ENCODE measurements at places on chromosomes 16 and 17. TPM values are rescaled to one million over a fixed set of nuclear protein-coding genes. Genes with fewer than 3 reads are reported as not detected.

DNA sequence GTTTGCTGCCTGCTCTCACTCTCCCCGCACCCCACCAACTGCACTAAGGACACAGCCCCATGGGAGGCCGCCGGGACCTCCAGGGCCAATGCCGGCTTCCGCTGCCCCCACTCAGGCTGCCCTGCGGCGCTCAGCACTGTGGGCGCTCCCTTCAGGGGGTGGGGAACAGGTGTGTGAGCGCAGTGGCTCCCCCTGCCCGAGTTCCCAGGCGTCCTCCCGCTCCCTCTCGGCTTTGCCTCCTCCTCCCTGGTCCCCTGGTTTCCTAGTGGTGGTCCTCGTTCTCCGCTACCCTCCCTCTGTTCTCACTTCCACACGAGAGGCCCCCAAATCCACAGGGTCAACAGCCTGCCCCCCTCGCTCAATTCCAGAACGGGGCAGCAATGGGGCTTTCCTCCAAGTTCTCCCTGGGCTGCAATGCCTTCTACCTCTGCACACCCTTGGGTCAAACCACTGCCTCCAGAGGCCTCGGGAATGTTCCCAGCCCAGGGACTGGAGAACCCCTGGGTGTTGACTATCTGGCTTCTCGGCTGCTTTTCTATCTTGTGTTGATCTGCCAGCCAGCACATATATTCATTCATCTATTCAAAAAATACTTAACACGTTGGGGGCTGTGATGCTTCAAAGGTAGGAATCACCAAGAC lies 9.9 kb downstream of the FOXJ1 start:
- H3K27me3 ChIP-seq = peaks cover 46% of the 10 kb centered on the region
- no peak overlapping the region for H3K27ac ChIP-seq
- DNase-seq = peak; percentile 50
- H3K4me1 ChIP-seq = peaks cover 53% of the 10 kb centered on the region
- H3K36me3 ChIP-seq = no peaks in the 10 kb centered on the region
- H3K4me3 ChIP-seq = peak overlapping the region; percentile 85

DNA sequence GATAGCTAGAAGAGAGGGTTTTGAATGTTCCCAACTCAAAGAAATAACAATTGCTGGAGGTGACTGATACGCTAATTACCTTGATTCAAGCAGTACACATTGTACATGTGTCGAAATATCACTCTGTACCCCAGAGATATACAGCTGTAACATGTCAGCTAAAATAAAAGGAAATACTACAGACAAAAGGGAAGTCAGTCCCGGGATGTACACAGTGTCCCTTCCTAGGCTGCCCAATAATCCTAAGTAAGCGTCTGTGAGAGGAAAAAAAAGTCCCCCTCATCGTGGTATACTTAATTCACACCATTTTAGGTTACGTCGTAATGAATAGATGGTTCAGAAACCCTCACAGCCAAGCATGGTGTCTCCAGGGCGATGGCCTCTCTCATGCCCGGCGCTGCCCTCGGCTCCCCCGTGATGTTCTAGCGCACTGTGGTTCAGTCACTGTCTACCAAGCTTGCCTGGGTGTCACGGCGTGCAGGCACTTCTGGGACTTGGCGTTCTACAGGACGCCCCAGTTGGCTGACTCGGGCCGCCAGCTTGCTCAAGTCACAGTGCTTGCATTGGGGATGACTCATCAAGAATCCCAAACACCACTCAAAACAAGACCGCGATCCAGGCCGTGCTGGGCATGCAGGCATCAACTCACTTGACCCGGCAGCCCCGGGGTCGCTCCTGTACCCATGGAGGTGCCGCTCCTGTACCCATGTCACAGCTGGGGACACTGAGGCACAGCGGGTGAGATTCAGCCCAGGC lies 27.6 kb downstream of the CCDC40 start:
- no peak for DNase-seq
- H3K27me3 ChIP-seq = no peaks in the 10 kb centered on the region
- H3K4me1 ChIP-seq = peaks cover 12% of the 10 kb centered on the region
- no peaks in the 10 kb centered on the region for H3K36me3 ChIP-seq
- H3K27ac ChIP-seq = no peak overlapping the region

DNA sequence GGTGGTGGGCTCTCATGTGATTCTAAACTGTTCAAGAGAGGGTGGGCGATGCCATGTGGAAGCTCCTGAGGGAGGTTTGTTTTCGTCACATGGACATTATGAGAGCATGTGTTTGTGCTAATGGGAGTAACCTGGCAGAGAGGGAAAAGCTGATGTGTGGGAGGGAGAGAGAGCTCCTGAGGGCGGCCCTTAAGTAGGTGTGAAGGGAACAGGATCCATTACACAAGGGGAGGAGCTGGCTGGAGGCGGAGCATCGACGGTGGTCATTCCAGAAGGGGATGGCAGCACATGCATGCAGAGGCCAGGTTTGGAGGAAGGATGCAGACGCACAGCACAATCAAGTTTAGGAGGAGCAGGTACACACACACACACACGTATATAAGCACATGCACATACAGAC lies 197.5 kb downstream of the RPTOR start:
- no peaks in the 10 kb centered on the region for H3K27me3 ChIP-seq
- no peak overlapping the region for H3K4me3 ChIP-seq
- no peak overlapping the region for H3K27ac ChIP-seq

DNA sequence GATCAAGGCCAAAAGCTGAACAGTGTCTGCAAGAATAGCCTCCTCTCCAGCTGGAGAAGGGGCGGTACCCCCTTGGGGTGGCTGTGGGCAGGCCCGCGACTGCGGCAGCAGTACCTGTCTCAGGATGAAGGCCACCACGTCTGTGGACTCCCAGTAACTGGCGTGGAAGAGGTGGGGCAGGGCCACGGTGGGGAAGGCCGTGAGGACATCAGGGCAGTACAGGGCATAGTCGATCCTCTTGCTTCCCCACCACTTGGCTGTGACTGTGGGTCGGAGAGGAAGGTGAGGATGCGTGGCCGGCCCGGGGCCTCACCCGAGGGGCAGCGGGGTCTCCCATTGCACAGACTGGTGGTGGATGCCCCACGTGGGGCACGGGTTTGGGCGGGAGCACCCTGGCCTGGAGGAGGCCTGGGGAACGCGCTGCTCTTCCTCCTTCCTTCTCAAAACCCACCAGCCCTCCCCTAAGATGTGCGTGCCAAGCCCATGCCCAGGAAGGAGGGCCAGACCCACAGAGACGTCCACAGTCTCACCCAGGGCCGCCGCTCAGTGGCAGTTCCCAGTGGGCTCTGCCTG lies 26.0 kb downstream of the PIMREG start:
- H3K4me3 ChIP-seq = no peak overlapping the region
- H3K4me1 ChIP-seq = no peaks in the 10 kb centered on the region
- no peaks in the 10 kb centered on the region for H3K36me3 ChIP-seq
- no peak overlapping the region for H3K27ac ChIP-seq
- no peak for DNase-seq

- no peak overlapping the region for H3K27ac ChIP-seq
- H3K27me3 ChIP-seq = no peaks in the 10 kb centered on the region
- DNase-seq = peak; percentile 86
- no peaks in the 10 kb centered on the region for H3K36me3 ChIP-seq
- no peak overlapping the region for H3K4me3 ChIP-seq
- H3K4me1 ChIP-seq = no peaks in the 10 kb centered on the region
Observed at GRCh38 chr16:55257966-55258613, 65.9 kb upstream of the IRX6 start.

DNA sequence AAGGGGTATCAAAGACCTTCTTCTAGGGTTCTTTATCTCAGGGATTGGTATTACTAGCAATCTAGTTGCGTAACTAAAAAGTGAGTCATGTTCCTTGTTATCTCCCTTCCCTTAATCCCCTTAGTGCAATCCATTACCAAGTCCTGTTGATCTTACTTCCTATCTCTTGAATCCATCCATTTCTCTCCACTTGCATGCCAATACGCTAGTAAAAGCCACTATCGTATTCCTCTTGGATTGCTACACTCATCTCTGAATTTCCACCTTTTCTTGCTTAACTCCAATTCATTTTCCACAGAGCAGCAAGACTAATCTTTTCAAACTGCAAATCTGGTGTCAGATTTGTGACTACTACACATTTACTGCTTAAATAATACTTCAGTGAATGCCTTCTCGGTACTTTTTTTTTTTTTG lies 1.8 kb upstream of the ADAT1 start:
- peaks cover 7% of the 10 kb centered on the region for H3K4me1 ChIP-seq
- peak overlapping the region; percentile 24 for H3K27ac ChIP-seq
- H3K4me3 ChIP-seq = no peak overlapping the region
- H3K27me3 ChIP-seq = no peaks in the 10 kb centered on the region
- no peak for DNase-seq

The SLC52A1 gene
- 1.3 TPM for total RNA-seq

- no peak overlapping the region for H3K27ac ChIP-seq
- no peak for DNase-seq
- no peak overlapping the region for H3K4me3 ChIP-seq
- H3K36me3 ChIP-seq = peaks cover 9% of the 10 kb centered on the region
Observed at GRCh38 chr17:42849031-42849430, 2.0 kb upstream of the AOC3 start.

GRCh38 chr16:46980926-46981325 lies 7.5 kb upstream of the DNAJA2 start:
- H3K4me3 ChIP-seq = no peak overlapping the region
- DNase-seq = no peak
- no peak overlapping the region for H3K27ac ChIP-seq
- no peaks in the 10 kb centered on the region for H3K36me3 ChIP-seq
- no peaks in the 10 kb centered on the region for H3K27me3 ChIP-seq

GRCh38 chr16:79213214-79213613 lies 387.3 kb downstream of the MAF start:
- H3K27me3 ChIP-seq = no peaks in the 10 kb centered on the region
- peak overlapping the region; percentile 0 for H3K27ac ChIP-seq
- H3K36me3 ChIP-seq = no peaks in the 10 kb centered on the region

The MED13 gene
- total RNA-seq = 45.8 TPM

GRCh38 chr16:87163637-87164036 lies 153.6 kb downstream of the C16orf95 start:
- no peaks in the 10 kb centered on the region for H3K27me3 ChIP-seq
- no peak overlapping the region for H3K4me3 ChIP-seq
- no peaks in the 10 kb centered on the region for H3K36me3 ChIP-seq
- no peaks in the 10 kb centered on the region for H3K4me1 ChIP-seq

DNA sequence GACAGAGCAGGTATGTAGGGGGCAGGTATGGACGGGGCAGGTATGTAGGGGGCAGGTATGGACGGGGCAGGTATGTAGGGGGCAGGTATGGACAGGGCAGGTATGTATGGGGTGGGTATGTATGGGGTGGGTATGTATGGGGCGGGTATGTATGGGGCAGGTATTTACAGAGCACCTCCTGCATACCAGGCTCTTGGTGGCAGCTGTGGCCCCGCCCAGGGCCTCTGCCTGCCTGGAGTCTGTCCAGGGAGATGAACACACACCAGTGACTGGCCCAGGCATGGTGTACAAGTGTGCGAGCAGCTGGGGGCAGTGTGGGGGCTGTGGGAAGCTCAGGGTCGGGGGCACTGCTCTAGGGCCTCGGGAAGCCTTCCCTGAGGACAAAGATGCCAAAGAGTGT lies 4.4 kb downstream of the RPL3L start:
- H3K4me3 ChIP-seq = no peak overlapping the region
- no peaks in the 10 kb centered on the region for H3K4me1 ChIP-seq
- H3K27ac ChIP-seq = no peak overlapping the region
- H3K27me3 ChIP-seq = no peaks in the 10 kb centered on the region

- H3K4me1 ChIP-seq = peaks cover 7% of the 10 kb centered on the region
- no peak overlapping the region for H3K4me3 ChIP-seq
- no peaks in the 10 kb centered on the region for H3K27me3 ChIP-seq
- peak; percentile 91 for DNase-seq
Observed at GRCh38 chr17:40371261-40371929, 6.9 kb upstream of the GJD3 start.

The CCT6B gene
- 0.94 TPM for total RNA-seq

The CLEC18C gene
- total RNA-seq = not detected

The GCGR gene
- 0.17 TPM for total RNA-seq

DNA sequence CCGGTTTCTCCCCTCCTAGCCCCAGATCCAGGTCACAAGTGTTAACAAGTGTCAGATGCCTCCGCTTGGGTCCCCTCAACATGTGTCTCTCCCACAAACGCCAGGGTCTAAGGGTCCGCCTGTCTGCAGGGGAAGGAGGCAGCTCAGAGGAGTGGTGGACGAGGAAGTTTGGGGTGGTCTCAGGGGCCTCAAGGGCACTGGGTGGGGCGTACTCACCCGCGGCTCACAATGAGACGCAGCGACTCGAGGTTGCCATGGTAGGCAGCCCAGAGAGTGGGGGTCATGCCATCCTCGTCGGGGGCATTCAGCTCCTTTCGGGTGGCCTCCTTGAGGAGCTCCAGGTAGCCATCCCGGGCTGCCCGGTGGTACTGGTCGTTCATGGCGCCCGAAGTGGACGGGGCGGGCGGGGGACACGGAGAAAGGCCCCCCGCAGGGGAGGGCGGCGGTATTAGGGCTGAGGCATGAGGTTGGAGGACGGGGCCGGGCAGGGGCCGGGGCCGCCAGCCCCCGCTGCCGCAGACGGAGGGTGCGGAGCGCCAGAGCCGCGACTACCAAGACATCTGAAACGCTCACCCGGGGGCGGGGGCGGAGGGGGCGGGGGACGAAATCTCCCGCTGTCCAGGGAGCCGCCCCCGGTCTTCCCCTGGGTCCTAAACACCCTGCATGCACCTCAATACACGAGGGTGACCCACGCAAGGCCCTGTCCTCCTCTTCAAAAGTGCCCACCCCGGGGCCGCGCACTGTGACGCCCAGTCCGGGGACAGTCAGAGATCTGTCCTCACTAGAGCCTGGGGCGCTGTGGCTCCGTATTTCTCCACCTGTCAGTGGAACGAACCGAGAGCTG lies at the start of gene USH1G:
Gene USH1G, minus strand, starts transcription at position 562 of the 844 bp plus-strand sequence. Its CDS starts 182 bp downstream, at position 380.
- no peak within 1 kb of the TSS for H3K27ac ChIP-seq
- H3K36me3 ChIP-seq = no peaks in the 10 kb centered on the region
- H3K27me3 ChIP-seq = peaks cover 73% of the 10 kb centered on the region

The RAP1GAP2 gene
- total RNA-seq = 40.3 TPM

The CLEC10A gene
- not detected for total RNA-seq

DNA sequence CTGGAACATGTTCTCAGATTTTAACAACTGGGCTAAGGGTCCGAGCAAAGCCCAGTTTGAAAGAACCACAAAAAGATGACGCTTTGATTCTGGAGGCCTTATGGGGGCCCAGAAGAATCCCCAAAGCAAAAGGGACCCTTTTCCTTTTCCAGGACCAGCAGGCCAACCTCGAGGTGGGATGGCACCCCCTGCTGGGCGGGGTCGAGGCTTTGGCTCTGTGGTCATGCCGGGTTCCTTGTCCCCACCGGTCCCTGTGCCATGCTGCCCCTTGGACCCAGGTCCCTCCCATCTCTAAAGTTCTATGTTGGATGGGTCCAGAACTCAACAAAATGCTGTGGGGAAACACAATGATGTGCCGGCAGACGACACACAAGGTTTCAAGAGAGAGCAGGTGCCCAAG lies 30.9 kb downstream of the TMEM204 start:
- H3K27me3 ChIP-seq = no peaks in the 10 kb centered on the region
- H3K4me1 ChIP-seq = no peaks in the 10 kb centered on the region
- no peak overlapping the region for H3K27ac ChIP-seq
- DNase-seq = no peak
- H3K4me3 ChIP-seq = no peak overlapping the region
- H3K36me3 ChIP-seq = no peaks in the 10 kb centered on the region

The ACSM2A gene
- total RNA-seq = not detected

GRCh38 chr17:50613007-50613992 lies 21.4 kb upstream of the ABCC3 start:
- no peaks in the 10 kb centered on the region for H3K36me3 ChIP-seq
- no peak for DNase-seq
- no peak overlapping the region for H3K27ac ChIP-seq

- H3K27ac ChIP-seq = no peak within 1 kb of the TSS
- H3K36me3 ChIP-seq = no peaks in the 10 kb centered on the region
- peak; percentile 79 for DNase-seq
- peaks cover 89% of the 10 kb centered on the region for H3K27me3 ChIP-seq
Observed at GRCh38 chr17:81961087-81961511, at the start of gene NOTUM. NOTUM (minus strand) TSS chr17:81961187; CDS start chr17:81960909, 278 bp downstream.

The SLFN14 gene
- total RNA-seq = not detected

The PRM2 gene
- total RNA-seq = not detected

The PPP1R1B gene
- total RNA-seq = 1.5 TPM

Data from GM23338 (cell line).